ENCODE measurements at places on chromosomes 1 and 21.
A peak's percentile ranks its signal among the peaks of the same experiment; 100 is the strongest.

DNA sequence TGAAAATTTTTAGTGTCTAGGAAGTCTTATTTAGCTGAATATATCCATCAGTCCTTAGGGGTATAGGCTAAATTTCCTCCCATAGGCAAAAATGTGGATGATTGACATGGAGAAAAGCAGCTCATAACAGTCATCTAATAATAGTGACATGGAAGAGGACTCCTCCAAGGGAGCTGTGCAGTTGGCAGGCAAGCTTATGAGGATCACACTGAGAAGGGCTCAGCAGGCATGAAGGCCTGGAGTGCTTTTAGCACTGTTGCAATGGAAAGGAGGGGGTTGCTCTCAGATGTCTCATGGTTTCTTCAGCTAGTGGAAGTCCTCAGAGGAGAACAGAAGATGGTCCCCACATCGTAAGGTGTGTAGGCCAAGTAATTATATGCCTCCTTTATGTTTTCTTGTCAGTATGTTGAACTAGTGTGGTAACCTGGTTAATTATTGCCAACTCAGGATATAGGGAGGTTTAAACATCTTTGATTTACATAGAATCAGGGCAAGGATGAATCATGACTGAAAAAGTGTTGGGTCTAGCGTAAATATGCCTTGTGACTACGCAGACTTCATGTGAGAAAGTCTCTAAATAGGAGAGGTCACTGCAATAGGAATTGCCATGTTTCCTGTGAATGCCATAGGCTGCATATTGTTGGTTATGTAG is 18.9 kb downstream of the VN1R5 start:
- no peak for DNase-seq

DNA sequence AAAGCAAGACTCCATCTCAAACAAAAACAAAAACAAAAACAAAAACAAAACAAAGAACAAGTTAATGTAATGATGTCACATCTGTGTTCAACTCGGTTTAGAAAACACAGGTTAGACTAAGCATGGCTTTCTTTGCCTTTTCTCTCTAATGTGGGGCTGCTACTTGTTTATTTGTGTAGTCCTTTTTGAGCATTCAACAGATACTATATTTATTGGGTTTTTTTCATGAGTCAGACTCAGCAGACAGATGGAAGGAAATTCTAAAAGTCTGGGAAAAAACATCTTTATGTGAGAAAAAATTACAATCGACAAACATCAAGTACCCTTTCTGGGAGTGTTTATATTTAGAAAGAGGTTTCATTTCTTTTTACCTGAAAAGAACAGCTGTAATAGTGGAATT is 22.3 kb upstream of the OTUD3 start:
- DNase-seq, result no peak

- no peak for DNase-seq
These were observed 139.8 kb upstream of the PTBP2 start for GRCh38 chr1:96581772-96582171.

DNA sequence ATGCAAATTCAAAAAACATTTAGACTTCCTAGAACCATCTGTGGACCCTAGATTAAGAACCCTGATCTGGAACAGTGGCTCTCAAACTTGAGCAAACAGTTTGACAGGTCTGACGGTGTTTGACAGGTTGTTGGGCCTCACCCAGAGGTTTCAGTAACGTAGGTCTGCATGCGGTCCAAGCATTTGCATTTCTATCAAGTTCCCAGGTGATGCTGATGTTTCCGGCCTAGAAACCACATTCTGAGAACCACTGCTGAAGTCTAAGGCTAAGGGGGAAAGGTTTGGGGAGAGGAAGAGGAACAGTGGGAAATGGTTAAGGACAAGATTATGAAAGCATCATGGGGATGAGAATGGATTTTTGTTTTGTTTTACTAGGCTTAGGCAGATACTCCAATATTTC is 48.6 kb downstream of the MDM4 start:
- DNase-seq, result no peak

DNA sequence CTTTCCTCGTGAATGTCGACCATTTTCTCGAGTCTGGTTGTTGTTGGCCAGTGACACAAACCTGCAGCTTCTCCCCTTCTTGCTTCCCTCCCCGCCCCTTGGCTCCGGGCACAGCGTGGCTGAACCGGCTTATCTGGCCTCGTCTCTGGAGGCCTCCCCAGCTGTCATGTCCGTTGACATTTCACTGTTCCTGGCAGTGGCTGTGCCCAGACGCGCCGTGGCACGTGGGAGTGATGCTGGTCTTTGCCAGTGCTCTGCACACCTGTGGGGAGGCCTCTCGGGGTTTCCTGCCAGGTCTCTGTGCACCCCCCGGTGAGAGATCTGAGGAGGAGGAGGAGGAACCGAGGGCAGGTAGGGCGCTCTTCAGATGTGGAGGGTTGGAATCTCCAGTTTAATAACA is 23.7 kb downstream of the SKI start:
- peak; percentile 23 for DNase-seq

DNA sequence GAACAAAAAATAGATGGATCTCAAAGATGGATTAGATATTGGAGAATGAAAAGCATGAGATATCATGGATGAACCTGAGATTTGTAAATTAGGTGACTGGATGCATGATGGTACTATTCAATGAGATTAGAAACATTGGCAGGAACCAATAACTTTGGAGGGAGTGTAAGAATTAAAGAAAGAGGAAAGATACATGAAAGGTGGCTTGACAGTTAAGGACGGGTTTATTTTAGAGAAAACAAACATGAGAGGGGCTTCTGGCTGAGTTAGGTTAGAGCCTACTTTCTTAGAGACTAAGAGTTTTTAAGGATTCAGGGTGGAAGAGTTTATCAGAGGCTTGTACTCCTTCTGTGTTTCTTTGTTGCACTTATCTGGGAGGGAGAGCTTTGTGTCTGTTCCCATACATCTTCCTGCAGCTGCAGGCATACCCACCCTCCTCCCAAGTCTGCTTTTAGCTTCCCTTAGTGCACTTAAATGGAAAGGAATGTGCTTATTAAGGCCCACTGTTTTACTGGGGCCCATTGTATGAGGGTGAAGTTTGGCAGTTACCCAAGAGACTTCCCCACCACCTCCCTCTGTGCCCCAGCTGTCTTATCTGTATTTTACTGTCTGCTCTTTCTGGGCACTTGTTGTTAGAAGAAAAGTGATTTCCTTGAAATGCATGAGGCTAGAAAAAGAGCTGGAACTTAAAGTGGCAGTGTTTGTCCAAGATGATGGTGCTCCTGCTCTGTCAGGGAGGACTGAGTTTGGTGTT is 26.1 kb upstream of the CR2 start:
- DNase-seq, result no peak

GRCh38 chr1:8681911-8682310 is 135.5 kb downstream of the RERE start:
- no peak for DNase-seq
